ENCODE measurements at places on chromosomes 3 and 15.

DNA sequence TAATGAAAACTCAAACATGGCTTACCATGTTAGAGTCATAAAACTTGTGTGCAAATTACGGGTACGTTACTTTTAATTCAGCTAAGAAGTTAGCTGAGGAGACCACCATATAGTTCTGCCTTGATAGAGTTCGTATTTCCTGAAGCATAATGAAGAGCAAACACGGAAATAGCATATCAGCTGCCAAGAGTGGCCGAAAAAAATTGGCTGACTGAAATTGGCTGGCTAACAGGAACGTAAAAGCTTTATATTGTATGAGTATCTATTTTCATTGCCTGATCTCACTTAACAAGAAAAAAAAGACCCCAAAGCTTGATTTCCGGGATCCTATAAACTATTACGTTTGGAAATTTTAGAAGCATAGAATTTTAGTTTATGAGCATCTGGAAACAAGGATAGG is 1222.9 kb downstream of the ZPLD1 start:
- no peak for DNase-seq

DNA sequence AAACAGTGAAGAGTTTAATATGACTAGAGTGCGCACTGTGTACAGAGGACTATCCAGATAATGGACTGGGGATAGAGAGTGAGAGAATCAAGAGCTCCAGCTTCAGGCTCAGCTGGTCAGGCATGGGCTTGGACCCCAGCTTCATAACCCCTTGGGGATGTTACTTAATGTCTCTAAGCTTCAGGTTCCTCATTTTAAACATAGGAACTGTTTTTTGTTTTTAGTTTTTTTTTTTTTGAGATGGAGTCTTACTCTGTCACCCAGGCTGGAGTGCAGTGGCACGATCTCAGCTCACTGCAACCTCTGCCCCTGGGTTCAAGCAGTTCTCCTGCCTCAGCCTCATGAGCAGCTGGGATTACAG is 9.9 kb upstream of the BRPF1 start:
- no peak for DNase-seq

- no peak for DNase-seq
Measured at GRCh38 chr3:28139288-28139687, 102.1 kb upstream of the CMC1 start.

DNA sequence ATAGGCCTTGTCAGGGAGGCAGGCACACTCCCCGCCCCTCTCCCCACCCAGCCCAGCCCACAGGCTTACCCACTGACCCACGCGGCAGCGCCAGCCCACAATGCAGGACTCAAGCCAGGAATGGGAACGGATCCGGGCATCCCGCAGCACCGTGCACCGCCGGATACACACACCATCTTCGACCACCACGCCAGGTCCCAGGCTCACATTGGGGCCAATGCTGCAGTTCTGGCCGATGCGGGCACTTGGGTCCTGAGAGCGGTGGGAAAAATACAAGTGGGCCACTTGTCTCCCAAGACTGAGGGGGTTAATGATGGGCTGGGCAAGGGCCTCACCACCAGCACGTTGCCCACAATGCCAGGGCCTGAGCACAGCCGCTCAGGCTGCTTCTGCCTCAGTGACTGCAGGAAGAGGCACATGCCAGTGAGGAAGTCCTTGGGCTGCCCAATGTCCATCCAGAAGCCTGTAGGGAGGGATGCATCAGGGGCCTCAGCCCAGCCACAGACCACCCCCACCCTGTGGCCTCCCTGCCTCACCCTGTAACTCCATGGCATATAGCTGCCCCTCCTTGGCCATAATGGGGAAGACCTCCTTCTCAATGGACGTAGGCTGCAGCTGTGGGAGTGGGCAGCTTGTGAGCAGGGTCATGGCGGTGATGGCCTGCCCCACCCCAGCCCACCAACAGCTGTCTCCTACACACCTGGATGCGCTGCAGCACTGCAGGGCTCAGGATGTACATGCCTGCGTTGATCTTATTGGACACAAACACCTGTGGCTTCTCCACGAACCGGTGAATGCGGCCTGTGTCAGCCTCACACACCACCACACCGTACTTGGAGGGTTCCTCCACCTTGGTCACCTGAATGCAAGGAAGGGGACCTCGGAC is 1.6 kb downstream of the GMPPB start:
- DNase-seq, result no peak

DNA sequence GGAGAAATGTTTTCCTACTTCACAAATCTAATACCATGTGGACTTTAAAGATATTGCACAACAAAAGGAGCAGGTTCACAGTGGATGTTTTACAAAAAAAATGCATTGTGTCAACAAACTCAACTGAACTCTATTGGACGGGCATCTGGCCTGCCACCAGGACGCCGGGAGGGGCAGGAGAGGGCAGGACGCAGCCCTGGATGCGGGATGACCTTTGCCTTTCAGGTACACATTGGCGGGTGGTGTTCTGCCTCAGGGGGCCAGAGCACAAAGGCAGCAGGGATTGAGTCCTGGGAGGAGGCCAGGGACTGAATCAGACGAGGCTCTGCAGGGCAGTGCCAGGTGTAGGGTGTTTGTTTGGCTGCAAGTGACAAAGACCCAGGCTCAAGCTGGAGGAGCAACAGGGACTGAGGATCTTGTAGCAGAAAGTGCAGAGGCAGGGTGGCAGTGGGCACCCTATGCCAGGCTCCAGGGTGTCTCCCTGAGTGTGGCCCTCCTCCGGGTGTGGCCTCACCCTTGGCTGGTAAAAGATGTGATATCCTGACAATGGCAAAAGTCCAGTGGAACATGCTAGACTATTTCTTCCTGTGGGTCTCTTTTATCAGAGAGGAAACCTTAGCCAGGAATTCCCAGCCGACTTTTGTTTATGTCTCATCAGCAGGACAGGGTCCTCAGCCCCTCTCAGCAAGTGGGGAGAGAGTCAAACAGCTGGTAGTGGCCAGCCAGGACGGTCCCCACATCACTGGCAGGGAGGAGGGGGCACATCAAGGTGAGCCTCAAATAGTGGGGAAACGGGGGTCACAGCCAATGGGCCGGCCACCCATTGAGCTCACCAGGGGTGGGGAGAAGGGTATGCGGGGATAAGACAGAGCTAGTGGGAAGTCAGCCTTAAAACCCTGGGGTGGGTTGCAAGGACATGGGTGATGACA is 29.7 kb upstream of the KLF13 start:
- no peak for DNase-seq

GRCh38 chr3:15844889-15845288 is 47.1 kb upstream of the ANKRD28 start:
- DNase-seq, result no peak

- no peak for DNase-seq
Measured at GRCh38 chr15:36815786-36816185, 236.4 kb downstream of the CDIN1 start.

DNA sequence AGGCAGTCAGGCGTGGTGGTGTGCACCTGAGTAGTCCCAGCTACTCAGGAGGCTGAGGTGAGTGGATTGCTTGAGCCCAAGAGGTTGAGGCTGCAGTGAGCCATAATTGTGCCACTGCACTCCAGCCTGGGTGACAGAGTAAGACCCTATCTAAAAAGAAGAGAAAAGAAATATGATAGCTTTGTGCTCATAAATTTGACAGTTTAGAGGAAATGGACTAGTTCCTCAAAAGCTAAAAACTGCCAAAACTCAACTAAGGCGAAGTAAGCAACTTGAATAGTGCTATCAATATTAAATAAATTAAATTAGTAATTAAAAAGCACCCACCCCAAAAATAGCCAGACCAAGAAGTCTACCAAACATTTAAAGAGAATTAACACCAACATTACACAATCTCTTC is 24.5 kb upstream of the SLC15A2 start:
- no peak for DNase-seq

Data from stimulated activated CD8-positive, alpha-beta memory T cell treated with anti-CD3 and anti-CD28 coated beads, Interleukin-12 subunit alpha, Interleukin-12 subunit beta, amount 100 ng/mL, for 1 hour (primary cell).